AML-193 (cell line): ENCODE measurements at places on chromosomes 4 and X.
A peak's percentile ranks its signal among the peaks of the same experiment; 100 is the strongest.

- DNase-seq = peak; percentile 50
Observed at GRCh38 chr4:128220286-128221235, 67.1 kb downstream of the PGRMC2 start.

DNA sequence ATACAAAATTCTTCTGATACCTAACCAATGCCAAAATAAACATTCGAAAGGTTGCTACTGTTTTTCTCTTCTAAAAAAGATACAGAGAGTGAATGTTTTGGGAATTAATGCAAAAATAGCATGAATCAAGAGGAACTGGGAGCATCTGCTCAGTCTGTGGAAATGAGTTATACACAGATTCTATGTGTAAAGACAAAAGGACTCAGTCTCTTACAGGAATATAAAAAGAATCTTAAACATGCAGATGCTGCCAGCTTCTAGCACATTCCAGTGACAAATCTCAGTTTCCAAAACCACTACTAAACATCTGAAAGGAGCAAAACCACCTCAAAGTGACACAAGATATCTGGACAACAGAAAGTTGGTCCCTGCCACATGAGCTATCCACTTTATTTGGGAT, 55.0 kb downstream of the PAPSS1 start:
- DNase-seq = no peak

DNA sequence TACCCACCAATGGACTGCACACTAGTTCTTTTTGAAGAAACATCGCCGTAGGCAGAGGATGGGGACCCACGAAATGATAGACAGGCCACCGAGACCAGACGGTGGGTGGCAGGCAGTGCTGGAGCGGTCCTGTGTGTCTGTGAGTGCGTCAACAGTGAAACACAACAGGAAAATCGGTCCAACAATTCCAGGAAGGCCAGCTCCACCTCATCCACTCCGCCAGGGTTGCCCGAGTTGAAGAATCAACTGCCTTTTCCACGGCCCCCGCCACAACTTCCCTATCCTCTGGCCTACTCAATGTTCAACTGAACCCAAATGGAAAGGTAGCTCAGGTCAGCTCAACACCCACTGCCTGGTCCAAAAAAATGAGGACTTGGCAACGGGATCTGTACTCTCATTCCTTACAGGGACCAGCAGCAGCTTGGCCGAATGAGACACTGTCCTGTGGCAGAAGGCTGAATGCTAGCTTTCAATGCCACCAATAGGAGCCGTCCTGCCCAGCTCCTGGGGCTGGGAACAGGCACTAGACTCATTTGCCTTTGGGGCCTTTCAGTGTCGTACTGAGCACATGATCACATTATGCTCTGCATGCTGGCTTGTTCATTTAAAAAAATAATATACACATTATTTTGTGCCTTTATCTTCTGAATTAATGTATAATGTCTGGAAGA, 43.5 kb downstream of the MID1 start:
- no peak for DNase-seq

- DNase-seq = no peak
Observed at GRCh38 chr4:119471259-119471658, 149.3 kb upstream of the FABP2 start.

DNA sequence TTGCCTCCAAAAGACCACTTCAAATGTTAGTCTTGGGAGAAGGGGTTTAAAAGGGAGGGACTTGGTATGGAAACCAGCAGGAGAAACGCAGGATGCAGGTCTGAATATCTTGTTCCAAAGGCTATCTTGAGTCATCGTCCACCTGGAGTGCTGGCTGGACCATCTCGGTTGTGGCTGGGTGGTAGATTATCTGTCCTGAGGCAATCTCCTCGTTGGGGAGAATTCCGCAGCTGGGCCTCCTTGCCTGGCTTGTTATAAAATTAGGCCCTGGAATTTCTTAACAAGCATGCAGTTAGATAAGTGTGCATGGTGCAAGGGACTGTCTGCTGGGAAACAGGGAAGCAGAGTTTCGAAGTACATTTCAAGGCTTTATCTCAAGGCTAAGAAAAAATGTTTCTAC, 2045.7 kb upstream of the TENM3 start:
- DNase-seq = no peak

DNA sequence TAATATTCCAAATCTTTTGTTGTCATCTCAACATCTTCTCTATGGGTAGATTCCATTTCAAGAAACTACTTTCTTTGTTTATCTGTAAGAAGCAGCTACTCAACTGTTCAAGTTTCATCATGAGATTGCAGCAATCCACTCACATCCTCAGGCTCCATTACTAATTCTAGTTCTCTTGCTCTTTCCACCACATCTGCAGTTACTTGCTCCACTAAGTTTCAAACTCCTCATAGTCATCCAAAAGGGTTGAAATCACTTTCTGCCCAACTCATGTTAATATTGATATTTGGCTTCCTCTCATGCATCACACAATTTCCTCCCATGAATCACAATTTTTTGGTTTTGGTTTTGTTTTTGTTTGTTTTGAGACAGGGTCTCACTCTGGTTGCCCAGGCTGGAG, 35.7 kb downstream of the ADH5 start:
- DNase-seq = no peak

- peak; percentile 96 for DNase-seq
Observed at GRCh38 chr4:83320548-83320947, 14.1 kb downstream of the HPSE start.

GRCh38 chr4:183059797-183060196, 39.3 kb upstream of the WWC2 start:
- DNase-seq = no peak

- DNase-seq = peak; percentile 41
Observed at GRCh38 chrX:46572340-46572936, 1.1 kb upstream of the CHST7 start.

GRCh38 chrX:93594780-93595179, 78.6 kb downstream of the NAP1L3 start:
- DNase-seq = no peak

- no peak for DNase-seq
Observed at GRCh38 chrX:103309860-103310554, 783 bp downstream of the BEX2 start.

DNA sequence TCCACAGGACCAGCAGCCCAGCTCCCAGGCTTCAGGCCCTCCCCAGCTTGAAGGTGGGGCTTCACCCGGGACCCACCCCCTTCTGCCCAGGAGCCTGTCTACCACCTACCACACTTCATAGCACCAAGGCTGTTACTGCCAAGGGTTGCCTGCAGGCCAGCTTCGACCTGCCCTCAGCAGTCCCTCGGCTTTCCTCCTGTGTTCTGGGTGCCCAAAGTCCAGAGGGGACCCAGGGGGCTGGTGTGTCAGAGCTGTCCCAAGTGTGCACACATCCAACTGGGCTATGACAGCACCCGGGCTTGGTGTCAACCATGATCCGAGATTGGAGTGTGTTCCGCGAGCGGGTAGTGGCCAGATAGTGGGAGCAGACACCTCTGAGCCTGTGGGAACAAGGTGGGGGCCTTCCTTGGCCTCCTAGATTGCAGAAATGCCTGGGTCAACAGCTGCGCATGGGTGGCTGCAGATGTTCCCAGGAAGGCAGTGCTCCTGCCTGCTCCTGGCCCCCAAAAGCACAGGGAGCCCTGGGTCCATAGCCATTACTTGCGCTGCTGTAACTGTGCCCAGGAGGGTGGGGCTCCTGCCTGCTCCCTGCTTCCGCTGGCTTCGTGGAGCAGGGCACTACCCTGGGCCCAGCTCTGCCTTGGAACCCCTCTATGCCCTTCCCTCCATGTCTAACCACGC, 16.8 kb downstream of the SULT1B1 start:
- DNase-seq = no peak
